ENCODE measurements at places on chromosomes 5 and 9. TPM values are rescaled to one million over a fixed set of nuclear protein-coding genes. Genes with fewer than 3 reads are reported as not detected.

GRCh38 chr5:38527475-38527874, 29.0 kb downstream of the LIFR start:
- DNase-seq = no peak

DNA sequence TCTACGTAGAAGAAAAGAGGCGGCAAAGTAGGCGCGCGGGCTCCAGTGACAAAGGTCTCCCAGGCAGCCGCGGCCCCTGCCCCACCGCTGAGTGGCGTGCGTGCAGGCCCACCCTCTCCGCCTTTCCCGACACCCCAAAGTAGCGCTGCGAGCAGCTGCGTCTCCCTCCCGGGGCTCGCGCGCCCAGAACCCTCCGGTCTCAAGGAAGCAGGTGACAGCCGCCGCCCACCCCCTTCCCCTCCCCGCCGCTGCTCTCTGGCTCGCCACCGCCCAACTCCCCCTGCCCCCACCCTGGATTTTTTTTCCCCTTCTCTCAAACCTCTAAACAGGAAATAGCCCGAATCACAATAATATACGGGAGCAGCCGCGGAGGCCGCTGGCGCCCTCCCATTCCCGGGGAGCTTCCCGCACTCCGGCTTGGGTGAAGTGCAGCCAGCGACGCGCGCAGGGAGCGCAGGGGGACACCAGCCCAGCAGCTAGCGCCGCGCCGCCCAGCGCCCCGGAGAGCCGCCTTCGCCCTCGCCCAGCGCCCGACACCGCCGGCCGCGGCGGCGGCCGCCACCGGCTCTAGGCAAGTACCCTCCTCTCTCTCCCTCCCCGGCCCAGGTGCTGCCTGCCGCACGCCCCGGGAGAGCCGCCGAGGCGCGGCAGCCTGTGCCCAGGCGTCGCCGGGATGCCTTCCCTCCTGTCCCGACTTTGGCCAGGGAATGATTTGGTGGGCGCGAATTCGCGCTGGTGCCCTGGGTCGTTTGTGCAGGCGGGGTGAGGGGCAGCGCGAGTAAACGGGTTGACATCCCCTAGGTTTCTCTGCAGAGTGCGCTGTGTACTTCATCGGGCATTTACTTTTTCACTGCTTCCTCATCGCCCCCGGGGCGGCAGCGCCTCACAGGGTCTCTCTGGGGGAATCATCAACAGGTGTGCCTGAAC, 52.7 kb upstream of the TJP2 start:
- DNase-seq = peak; percentile 26

DNA sequence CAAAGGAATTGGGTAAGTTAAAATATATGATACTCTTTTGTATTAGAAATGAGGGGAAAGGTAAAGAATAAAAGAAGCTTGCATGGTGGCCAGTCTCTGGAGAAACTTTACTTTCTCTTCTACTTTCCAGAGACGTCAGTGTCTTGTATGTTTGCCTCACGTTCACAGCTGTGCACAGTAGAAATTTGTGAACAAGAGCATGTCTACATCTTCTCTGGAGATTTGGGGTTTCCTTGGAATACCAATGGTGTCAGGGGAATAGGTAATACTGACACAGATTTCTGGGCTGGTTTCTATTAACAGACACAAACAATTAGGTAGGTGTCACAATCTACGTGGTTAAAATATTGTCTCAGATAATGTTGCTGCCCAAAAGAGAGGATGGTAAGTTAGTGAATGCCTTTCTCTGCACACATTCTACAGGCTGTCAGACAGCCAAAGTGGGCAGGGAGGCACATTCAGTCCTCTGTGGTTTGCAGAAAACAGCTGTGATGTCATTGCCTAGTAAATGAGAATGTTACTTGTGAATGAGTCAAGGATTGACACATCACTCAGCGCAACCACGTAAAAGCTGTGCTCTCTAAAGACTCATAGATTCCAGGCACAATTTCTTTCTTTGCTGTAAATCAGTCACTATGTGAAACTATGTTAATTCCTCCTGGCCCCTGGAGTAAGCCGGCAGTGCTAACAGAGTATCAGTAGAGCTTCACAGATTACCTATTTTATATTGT, 397.1 kb downstream of the MAN2A1 start:
- peak; percentile 83 for DNase-seq

- DNase-seq = no peak
These were observed 798.3 kb downstream of the MAT2B start for GRCh38 chr5:164303646-164304215.

CCDC171 gene
- 4.5 TPM for total RNA-seq

- no peak for DNase-seq
These were observed 2.1 kb downstream of the SMIM32 start for GRCh38 chr5:136190904-136191303.

GRCh38 chr9:107386396-107386795, 103.2 kb downstream of the KLF4 start:
- DNase-seq = no peak

GRCh38 chr9:94861589-94862272, 135.2 kb downstream of the AOPEP start:
- DNase-seq = no peak

CA9 gene
- not detected for total RNA-seq

TCERG1 gene
- 93.1 TPM for total RNA-seq

DNA sequence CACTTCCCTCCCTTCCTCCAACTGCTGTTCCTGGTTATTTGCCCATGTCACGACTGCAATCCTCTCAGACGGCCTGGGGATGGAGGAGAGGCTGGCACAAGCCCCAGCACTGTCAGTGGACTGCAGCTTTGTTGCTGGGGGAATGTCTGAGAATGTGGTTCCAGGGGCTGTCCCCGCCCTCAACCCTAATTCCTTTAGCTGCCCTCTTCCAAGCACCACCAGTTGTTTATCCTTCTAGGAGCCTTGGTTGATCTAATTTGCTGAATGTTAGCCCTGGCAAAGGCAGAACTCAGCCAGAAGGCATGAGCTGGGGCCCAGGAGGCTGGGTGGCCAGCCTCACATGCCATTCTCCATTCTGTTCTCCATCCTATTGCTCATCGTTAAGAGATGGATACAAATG, 51.6 kb downstream of the ADAM19 start:
- no peak for DNase-seq

DNA sequence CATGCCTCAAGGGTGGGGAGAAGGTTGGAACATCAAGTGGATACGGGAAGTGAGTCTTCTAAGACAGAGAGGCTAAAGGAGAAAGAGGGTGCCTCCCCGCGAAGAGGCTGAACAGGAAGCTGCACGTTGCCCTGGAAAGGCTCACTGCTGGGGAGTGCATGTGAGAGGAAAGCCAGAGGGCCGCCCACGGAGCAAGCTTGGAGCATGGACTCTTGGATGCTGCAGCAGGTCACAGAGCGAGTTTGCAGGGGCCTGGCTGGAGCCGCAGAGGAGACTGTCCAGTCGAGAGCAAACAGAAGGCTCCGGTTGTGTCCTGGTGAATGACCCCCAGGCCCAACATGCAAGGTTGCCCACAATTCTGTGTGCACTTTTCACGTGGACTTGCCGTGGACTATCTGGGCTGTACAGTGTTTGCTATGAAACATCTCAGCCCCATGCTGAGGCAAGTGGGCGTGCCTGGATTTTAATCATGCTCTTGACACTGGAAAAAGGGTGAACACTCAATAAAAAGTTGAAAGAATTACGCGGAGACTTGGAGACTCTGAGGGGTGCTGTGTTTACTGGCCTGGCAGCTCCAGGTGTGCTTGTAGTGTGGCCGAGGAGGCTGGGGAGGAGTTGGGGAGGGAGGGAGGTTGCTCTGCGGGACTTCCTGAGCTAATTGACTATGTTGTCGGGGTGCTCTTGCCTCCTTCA, 54.5 kb upstream of the GARNL3 start:
- no peak for DNase-seq

DNA sequence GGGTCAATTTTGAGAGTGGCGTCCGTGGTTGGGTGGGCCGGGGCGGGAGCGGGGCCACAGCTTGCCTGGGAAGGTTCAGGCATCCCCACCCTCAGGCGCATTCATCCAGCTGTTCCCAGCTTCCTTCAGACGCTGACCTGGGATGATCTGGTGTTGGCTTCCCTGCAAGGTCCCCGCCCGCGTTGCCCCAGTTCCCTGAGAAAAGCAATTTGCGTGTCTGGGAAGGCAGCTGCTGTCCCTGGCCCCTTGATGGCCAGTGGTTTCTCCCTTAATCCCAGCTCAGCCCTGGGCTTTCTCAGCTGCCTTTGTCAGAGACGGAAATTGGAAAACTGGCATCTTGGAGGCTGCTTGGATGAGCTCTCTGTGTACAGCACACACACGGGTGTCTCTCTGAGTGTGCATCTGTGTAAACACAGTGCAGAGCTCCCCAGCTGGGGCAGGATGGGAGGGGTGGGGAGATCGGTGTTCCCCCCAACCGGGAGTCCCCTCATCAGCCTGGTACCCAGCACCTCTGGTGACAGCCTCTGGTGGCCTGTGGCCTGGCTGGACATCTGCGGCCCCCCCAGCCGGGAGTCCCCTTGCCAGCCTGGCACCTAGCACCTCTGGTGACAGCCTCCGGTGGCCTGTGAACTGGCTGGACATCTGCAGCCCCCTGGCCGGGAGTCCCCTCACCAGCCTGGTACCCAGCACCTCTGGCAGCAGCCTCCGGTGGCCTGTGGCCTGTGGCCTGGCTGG, 94.0 kb downstream of the COL5A1 start:
- no peak for DNase-seq

- no peak for DNase-seq
These were observed 59.1 kb downstream of the PJA2 start for GRCh38 chr5:109350537-109351270.

- no peak for DNase-seq
These were observed 219.0 kb downstream of the HTR1A start for GRCh38 chr5:63743096-63743798.

DNA sequence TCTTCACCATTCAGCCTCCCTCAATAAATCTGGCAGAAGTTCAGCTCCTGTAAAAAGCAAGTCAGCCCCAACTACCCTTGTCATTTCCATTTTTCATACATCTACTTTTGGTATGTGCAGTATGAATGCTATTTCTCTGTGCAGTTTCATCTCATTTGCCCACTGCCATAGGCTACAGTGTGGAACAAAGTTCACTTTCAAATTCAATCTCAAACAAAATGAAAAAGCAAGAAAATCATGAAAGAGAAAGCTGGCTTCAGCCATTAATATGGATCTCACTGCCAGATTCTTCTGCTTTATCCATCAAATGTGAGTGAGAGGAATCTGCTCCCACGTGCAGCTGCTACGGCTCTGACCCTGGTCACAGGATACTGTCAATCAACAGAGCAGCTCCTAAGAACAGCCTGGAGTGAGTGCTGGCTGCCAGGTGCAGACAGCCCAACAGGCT, 494.2 kb downstream of the ZNF608 start:
- no peak for DNase-seq

TMC1 gene
- not detected for total RNA-seq

- DNase-seq = no peak
These were observed 1.9 kb downstream of the PLPP6 start for GRCh38 chr9:4663956-4664355.

- DNase-seq = no peak
These were observed 56.0 kb upstream of the PCAT7 start for GRCh38 chr9:94498801-94499453.

- DNase-seq = no peak
These were observed 576 bp downstream of the ALDOB start for GRCh38 chr9:101434998-101435397.

IFNA13 gene
- total RNA-seq = not detected

DNA sequence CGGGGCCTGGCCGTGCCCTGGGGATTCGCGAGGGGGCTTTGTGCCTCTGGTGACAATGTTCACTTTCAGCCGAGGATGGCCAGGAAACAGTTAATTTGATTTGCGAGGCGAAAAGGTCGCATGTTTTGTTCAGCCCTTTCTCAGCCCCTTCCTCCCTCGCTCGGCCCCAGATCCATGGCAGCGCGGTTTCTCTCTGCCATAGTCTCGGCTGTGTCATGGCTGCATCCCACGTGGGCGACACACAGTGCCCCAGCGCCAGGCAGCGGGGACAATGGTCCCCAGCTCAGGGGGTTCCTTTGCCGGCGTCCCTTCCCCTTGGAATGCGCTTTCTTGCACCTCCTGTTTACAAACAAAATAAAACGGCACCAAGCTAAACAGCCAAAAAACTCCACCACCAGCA, 370.3 kb upstream of the IRX2 start:
- DNase-seq = no peak

- no peak for DNase-seq
These were observed 86.9 kb upstream of the MAP1B start for GRCh38 chr5:72020161-72020983.

DNA sequence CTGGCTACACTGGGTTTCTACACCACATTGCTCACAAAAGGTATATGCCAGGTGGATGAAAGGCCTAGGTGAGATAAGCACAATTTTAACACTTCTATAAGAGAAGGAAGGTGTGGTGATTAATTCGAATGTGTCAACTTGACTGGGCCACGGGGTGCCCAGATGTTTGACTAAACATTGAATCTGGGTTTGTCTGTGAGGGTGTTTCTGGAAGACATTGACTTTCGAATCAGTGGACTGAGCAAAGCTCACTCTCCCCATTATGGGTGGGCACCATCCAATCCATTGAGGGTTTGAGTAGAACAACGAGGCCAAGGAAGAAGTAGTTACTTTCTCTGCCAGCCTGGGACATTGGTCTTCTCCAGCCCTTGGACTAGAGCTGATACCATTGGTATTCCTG, 78.2 kb upstream of the COL5A1 start:
- DNase-seq = no peak

DNA sequence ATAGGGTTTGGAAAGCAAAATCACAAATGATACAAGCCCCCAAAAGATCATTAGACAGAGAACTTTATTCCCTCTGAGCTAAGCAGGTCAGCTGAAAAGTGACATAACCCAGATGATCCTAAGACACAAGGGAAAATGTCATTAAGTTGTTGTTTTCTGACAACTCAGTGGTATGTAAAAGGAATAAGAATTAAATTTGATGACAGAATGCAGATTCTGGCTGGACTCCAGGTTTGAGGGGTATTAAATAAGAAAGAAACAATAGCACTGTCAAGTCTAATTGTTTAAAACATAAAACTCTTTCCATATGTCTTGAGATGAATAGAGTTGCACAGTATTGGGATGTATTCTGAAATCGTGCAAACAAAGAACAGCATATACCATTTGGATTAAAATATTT, 429.9 kb downstream of the CAAP1 start:
- no peak for DNase-seq

SAPCD2 gene
- total RNA-seq = 76.4 TPM

DNA sequence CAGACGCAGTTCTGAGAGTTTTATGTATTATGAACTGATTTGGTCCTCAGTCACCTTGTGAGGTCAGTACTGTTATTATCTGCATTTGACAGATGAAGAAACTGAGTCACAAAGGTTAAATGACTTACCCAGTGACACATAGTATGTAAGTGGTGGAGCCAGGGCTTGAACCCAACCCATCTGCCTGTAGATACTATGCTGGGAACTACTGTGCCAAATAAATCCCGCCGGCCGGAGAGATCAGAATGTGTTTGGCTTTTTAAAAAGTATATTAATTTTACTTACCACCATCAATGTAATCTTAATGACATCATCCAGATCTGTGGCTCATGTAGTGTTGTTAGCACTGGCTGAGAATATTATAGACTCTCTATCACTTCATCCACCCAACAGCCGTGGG, 80.8 kb downstream of the ZNF618 start:
- no peak for DNase-seq

- DNase-seq = no peak
These were observed 12.2 kb upstream of the PRXL2C start for GRCh38 chr9:96667363-96667728.

GRCh38 chr5:132591145-132591544, 34.4 kb downstream of the RAD50 start:
- DNase-seq = no peak

GRCh38 chr5:120464627-120465435, 731 bp downstream of the PRR16 start:
- no peak for DNase-seq

- peak; percentile 27 for DNase-seq
These were observed 454.1 kb upstream of the NUDT12 start for GRCh38 chr5:104016646-104017045.

PFN3 gene
- total RNA-seq = not detected

Measured in A172 (cell line).